Cardiac muscle cell (in vitro differentiated cells and primary cell): ENCODE measurements at places on chromosomes 6 and 20.

GRCh38 chr6:53241938-53242337 lies 93.3 kb upstream of the GCM1 start:
- H3K36me3 ChIP-seq: no peaks in the 10 kb centered on the region
- H3K27ac ChIP-seq: no peak overlapping the region
- DNase-seq: no peak
- no peaks in the 10 kb centered on the region for H3K27me3 ChIP-seq
- no peaks in the 10 kb centered on the region for H3K4me1 ChIP-seq

GRCh38 chr20:17327185-17328148 lies 100.6 kb downstream of the PCSK2 start:
- H3K27me3 ChIP-seq: no peaks in the 10 kb centered on the region
- no peaks in the 10 kb centered on the region for H3K36me3 ChIP-seq
- H3K27ac ChIP-seq: no peak overlapping the region
- DNase-seq: no peak
- no peaks in the 10 kb centered on the region for H3K4me1 ChIP-seq

DNA sequence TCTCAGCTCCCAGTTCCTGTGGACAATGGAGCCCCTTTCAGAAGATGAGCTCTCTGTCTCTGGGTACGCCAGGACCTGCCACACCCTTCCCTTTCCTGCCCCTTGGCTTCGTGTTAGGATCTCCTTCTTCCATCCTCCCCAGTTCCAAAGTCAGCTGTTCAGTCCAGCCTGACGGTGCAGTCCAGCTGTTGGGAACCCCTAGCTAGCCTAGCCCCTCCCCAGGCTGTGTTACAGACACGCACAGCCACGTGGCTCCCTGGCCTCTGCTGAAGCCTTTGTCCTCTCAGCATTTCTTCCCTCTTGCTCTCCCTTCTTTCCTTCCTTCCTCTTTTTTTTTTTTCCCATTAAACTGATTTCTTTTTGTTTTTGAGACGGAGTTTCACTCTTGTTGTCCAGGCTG lies 12.4 kb upstream of the TFAP2C start:
- no peak overlapping the region for H3K4me3 ChIP-seq
- no peaks in the 10 kb centered on the region for H3K4me1 ChIP-seq
- no peak overlapping the region for H3K27ac ChIP-seq
- H3K36me3 ChIP-seq: no peaks in the 10 kb centered on the region
- no peak for DNase-seq

DNA sequence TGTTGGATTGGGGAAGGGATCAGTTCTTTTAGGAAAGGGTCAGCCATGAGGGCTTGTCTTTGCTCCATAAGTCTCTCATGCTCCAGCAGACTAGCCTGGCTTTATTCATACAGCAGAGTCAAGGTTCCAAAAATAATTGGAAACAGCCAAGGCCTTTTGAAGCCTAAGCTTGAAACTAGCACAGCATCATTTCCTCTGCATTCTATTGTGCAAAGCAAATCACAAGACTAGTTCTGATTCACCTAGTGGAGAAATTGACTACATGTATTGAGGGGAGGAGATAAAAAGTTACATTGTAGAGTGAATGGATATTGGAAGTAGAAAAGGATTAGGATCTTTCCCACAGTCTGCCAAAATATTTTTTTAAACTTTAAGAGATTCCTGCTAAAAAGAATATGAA lies 159.3 kb upstream of the PLCB4 start:
- no peak for DNase-seq
- no peak overlapping the region for H3K4me3 ChIP-seq
- H3K27me3 ChIP-seq: no peaks in the 10 kb centered on the region
- no peaks in the 10 kb centered on the region for H3K4me1 ChIP-seq
- H3K36me3 ChIP-seq: no peaks in the 10 kb centered on the region

GRCh38 chr20:2659547-2659946 lies 4.5 kb downstream of the IDH3B start:
- H3K4me3 ChIP-seq: no peak overlapping the region
- DNase-seq: no peak
- H3K36me3 ChIP-seq: peaks cover 52% of the 10 kb centered on the region

- H3K4me3 ChIP-seq: no peak overlapping the region
- H3K27ac ChIP-seq: no peak overlapping the region
These were observed 43.7 kb downstream of the APCDD1L start for GRCh38 chr20:58471193-58472164.

- no peaks in the 10 kb centered on the region for H3K27me3 ChIP-seq
- peaks cover 14% of the 10 kb centered on the region for H3K4me1 ChIP-seq
- H3K4me3 ChIP-seq: no peak overlapping the region
- no peak overlapping the region for H3K27ac ChIP-seq
- no peaks in the 10 kb centered on the region for H3K36me3 ChIP-seq
- peak; percentile 15 for DNase-seq
These were observed 66.5 kb upstream of the ADGRG6 start for GRCh38 chr6:142235272-142235671.

GRCh38 chr6:42123379-42124103 lies 18.9 kb downstream of the C6orf132 start:
- no peaks in the 10 kb centered on the region for H3K27me3 ChIP-seq
- H3K27ac ChIP-seq: peak overlapping the region; percentile 30
- no peak overlapping the region for H3K4me3 ChIP-seq
- H3K4me1 ChIP-seq: peaks cover 8% of the 10 kb centered on the region
- no peaks in the 10 kb centered on the region for H3K36me3 ChIP-seq

GRCh38 chr6:53986165-53986720 lies 125.0 kb upstream of the MLIP start:
- H3K4me1 ChIP-seq: peaks cover 6% of the 10 kb centered on the region
- peak; percentile 63 for DNase-seq
- H3K27ac ChIP-seq: no peak overlapping the region
- no peaks in the 10 kb centered on the region for H3K36me3 ChIP-seq
- H3K27me3 ChIP-seq: peaks cover 6% of the 10 kb centered on the region

- no peaks in the 10 kb centered on the region for H3K36me3 ChIP-seq
- H3K27me3 ChIP-seq: no peaks in the 10 kb centered on the region
- H3K4me1 ChIP-seq: no peaks in the 10 kb centered on the region
These were observed 483.8 kb downstream of the TFAP2B start for GRCh38 chr6:51302431-51302830.

DNA sequence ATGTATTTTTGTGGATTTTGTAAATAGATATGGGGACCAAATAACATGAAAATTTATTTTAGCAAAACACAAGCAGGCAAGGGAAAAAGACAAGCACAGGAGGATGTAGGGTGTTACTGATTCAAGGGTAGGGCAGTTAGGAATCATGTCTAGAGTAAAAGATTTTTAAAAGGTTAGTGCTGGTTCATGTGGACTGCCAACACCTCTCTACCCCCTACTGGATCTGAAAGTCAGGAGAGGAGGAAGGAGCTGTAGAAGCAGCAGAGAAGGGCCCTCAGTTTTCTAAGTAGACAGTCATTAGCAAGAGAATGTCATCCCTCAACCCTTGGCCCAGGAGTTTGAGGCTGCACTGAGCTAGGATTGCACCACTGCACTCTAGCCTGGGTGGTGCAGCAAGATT lies 95.2 kb downstream of the RREB1 start:
- no peak for DNase-seq
- H3K4me3 ChIP-seq: no peak overlapping the region
- H3K27ac ChIP-seq: no peak overlapping the region
- peaks cover 13% of the 10 kb centered on the region for H3K36me3 ChIP-seq

DNA sequence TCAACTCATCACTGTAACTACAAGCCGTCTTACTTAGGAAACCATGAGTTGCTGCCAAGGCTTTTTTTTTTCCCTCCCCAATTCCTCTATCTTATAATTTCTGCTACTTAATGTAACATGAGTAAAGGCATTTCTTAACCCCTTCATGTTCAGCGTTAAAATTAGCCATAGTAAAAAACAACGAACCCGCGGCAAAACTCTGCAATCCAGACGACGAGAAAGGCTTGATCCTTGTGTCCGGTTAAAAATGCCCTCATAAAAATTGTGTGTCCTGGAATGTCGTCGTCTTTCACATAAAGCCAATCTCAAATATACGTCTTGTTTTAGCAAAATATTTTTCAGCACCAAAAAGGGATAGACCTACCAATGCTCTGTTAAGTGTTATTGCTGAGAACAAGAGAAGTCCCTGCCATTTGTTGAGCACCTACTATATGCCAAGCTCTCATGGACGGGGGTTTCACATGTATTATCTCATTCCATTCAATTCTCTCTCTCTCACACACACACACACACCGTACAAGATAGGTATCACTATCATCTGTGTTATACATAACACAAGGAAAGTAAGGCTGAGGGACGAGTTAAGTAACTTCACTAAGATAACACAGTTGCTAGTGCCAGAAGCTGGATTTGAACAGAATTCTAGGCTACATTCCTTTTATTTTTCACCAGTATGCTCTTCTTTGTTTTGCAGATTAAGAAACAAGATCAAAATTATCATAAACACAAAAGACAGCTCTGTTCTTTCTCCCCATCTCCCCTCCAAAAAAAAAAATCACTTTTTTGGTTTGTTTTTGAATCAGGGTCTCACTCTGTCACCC lies 683 bp upstream of the ARHGAP18 start:
- no peaks in the 10 kb centered on the region for H3K4me1 ChIP-seq
- no peak overlapping the region for H3K27ac ChIP-seq
- DNase-seq: no peak

GRCh38 chr20:44080064-44080463 lies 106.9 kb downstream of the JPH2 start:
- no peak for DNase-seq
- H3K4me3 ChIP-seq: no peak overlapping the region
- H3K36me3 ChIP-seq: no peaks in the 10 kb centered on the region
- H3K27me3 ChIP-seq: no peaks in the 10 kb centered on the region
- no peak overlapping the region for H3K27ac ChIP-seq

DNA sequence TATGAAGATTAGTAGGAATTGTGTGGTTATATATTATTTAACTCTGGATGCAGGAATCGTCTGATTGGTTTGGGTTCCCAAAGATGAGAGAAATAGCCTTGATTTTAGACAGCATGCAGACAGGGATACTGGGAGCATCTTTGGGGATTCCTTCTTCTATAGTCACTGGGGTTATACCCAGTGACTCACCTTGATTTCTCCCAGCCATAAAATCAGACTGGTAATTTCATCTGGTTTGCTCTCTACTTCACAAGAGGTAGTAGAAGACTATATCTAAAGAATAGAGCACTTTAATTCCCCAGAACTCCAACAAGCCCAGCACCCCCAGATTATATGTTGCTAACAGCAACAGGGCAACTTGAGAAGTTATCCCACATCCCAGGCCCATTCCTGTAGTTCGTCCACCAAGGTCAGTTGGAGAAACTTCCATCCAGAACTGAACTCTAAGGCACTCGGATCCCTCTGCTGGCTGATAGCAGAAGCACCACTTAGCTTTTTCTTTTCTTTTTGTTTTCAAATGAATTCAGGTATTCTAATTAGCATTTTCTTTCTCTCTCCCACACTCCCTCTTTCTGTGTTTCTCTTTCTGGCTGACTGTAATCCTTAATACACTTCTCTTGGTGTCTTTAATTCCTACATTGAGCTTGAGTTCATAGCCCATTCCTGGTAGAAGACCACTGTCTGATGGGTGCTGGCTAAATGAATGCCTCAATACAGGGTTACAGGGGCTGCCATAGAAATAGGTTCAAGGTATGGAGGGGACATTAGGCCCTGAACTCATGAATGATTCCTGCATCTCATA lies 20.4 kb upstream of the EFHC1 start:
- peak; percentile 72 for DNase-seq
- H3K4me3 ChIP-seq: no peak overlapping the region
- peaks cover 5% of the 10 kb centered on the region for H3K4me1 ChIP-seq
- no peaks in the 10 kb centered on the region for H3K36me3 ChIP-seq

DNA sequence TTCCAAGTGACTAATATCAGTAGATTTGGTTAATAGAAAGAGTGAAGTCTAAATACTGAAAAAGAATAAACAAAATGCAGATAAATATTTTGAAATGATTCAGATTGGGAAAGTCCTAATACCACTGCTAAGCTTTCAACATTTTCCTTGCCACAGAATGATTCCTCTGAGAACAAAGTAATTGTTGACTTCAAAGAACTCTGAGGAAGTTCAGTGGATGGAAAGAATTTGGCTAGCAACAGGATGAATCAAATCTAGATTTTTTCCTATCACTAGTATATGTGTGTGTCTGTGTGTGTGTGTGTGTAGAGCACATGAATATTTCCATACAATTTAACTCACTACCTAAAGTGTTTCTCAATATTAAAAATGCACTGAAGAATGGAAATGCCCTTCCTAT lies 107.9 kb upstream of the PREP start:
- no peak overlapping the region for H3K27ac ChIP-seq
- H3K4me3 ChIP-seq: no peak overlapping the region
- peak; percentile 11 for DNase-seq
- no peaks in the 10 kb centered on the region for H3K36me3 ChIP-seq
- H3K4me1 ChIP-seq: no peaks in the 10 kb centered on the region

DNA sequence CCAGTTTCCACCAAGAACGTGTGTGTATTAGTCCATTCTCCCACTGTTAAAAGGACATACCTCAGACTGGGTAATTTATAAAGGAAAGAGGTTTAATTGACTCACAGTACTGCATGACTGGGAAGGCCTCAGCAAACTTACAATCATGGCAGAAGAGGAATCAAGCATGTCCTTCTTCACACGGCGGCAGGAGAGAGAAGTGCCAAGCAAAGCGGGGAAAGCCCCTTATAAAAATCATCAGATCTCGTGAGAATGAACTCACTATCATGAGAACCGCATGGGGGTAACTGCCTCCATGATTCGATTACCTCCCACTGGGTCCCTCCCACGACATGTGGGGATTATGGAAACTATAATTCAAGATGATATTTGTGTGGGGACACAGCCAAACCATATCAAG lies 13.1 kb downstream of the C20orf203 start:
- no peaks in the 10 kb centered on the region for H3K36me3 ChIP-seq
- peaks cover 9% of the 10 kb centered on the region for H3K4me1 ChIP-seq
- H3K27ac ChIP-seq: no peak overlapping the region

DNA sequence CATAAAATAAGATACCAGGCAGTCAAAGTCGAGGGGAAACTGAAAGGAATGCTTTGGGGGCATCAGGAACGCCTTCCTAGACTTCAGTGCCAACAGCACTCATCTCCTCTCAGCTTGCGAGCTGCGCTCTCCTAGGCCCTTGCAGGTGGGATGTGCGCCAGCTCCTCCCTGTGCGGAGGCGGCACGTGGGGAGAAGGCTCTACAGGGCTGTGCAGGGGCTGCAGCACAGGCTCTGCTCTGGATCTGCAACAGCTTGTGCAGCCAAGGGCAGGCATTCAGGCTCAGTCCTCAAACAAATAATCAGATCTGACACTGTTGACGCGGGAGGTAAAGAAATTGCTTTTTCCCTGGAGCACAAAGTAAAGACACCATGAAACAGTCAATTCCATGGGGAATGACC lies 144.8 kb downstream of the TTLL2 start:
- no peaks in the 10 kb centered on the region for H3K36me3 ChIP-seq
- H3K4me3 ChIP-seq: no peak overlapping the region
- no peak overlapping the region for H3K27ac ChIP-seq
- no peaks in the 10 kb centered on the region for H3K27me3 ChIP-seq

DNA sequence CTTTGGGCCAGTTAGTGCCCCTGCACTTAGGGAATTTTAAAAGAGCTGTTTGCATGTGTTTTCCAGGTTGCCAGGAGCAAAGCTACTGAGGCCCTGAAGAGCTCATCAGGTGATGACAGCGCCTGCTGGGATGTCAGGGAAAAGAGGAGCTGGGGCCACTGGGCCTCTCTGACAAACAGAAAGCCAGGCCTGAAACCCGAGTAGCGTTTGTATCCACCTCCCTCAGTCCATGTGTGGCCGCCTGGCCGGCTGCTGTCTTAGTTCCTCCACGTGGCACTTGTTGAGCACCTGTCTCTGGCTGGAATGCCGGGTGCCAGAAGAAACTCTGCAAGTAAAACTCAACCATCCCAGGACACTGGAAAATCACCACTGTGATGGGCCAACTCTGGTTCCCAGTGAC lies 601.2 kb downstream of the CDH26 start:
- H3K36me3 ChIP-seq: no peaks in the 10 kb centered on the region
- H3K27ac ChIP-seq: peak overlapping the region; percentile 54
- H3K4me1 ChIP-seq: peaks cover 18% of the 10 kb centered on the region
- H3K4me3 ChIP-seq: no peak overlapping the region
- DNase-seq: no peak
